ENCODE measurements at places on chromosomes 13 and 19.

DNA sequence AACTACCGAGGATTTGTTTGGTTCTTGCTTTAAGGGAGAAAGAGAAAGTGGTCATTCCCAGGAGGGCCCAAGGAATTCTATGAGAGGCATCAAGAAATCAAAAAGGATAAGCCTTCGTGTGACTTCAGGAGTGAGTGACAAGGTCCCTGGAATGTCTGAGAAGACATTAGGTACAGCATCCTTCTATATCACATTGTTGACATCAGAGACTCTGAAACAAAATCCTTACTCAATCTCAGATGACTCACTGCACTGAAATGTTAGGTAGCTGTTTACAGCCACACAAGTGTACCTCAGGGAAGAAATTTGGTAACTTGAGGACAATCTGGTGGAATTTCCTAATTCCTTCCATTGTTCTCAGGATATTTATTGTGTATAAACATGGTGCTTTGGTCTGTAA is 7.9 kb upstream of the LGALS14 start:
- DNase-seq: no peak

GRCh38 chr19:6707658-6708018 is 12.8 kb downstream of the C3 start:
- no peak for DNase-seq

DNA sequence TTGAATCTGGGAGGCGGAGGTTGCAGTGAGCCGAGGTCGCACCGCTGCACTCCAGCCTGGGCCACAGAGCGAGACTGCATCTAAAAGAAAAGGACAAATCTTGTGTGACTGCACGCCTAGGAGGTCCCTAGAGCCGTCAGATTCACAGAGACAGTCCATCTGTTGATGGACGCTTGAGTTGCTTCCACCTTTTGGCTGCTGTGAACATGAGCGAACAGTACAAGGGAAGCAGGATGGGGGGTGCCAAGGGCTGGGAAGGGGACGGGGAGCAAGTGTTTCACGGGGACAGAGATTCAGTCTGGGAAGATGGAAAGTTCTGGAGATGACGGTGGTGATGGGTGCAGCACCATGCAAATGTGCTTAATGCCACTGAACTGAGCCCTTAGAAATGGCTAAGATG is 78.7 kb downstream of the GNG7 start:
- DNase-seq: no peak

DNA sequence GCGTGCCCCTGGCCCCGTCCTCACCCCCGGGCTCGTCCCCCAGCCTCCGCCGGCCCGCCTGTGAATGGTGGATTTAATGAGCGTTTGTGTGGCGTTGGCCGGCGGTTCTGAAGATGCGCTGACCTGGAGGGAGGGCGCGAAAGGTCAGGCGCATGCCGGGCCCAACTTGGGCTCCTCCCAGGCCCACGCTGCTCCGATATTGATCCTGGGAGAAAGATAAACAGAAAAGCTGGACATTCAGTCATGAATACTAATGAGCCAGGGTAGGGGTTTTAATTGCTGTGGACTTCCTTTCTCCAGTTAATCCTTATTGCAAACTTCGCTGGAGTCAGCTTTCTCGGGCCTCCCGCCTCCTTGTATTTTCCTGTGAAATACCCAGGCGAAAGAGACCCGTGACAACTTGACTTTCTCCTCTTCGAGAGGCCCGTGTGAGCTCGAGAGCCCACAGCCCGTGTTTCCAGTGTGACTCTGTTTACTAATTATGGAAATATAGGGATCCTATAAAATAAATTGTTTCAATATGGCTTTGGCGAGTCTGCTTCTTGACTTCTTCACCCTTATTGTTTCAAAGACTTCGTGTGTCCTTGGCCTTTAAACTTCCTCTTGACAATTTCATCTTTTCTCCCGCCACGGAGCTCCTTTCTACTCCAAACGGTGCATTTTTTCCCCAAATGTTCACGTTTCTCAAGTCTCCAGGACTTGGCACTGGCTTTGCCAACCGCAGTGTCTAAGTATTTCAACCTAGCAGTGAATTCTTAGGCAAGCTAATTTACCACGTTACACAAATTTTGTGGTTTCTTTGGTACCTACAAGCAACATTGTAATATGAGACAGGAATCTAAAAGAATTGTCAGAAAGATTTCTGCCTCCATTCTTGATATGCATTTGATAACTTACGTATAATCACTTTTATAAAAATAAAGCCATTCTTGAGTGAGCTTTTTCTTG is 10.5 kb downstream of the ZIC2 start:
- no peak for DNase-seq

- DNase-seq: no peak
Observed at GRCh38 chr13:93462151-93462550, 235.5 kb downstream of the GPC6 start.

- DNase-seq: no peak
Observed at GRCh38 chr13:96946709-96947311, 47.5 kb downstream of the OXGR1 start.

GRCh38 chr19:49335071-49335783 is at the start of gene CD37:
Gene CD37, plus strand, starts transcription at chr19:49335406. Its CDS starts 135 bp downstream, at chr19:49335541.
- no peak for DNase-seq

DNA sequence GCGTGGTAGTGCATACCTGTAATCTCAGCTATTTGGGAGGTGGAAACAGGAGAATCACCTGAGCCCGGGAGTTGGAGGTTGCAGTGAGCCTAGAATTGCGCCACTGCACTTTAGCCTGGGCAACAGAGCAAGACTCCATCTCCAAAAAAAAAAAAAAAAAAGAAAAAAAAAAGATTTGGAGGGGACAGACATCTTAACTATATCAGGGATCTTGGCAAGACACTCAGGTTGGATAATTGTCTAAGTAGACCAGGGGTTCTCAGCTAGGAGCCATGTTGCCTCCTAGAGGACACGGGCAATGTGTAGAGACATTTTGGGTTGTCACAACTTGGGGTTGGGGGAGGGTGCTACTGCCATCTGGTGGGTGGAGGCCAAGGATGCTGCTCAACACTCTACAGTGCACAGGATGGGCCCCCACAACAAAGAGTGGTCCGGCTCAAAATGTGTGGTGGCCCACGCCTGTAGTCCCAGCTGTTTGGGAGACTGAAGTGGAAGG is 1.9 kb upstream of the ZNF580 start:
- DNase-seq: peak; percentile 52

DNA sequence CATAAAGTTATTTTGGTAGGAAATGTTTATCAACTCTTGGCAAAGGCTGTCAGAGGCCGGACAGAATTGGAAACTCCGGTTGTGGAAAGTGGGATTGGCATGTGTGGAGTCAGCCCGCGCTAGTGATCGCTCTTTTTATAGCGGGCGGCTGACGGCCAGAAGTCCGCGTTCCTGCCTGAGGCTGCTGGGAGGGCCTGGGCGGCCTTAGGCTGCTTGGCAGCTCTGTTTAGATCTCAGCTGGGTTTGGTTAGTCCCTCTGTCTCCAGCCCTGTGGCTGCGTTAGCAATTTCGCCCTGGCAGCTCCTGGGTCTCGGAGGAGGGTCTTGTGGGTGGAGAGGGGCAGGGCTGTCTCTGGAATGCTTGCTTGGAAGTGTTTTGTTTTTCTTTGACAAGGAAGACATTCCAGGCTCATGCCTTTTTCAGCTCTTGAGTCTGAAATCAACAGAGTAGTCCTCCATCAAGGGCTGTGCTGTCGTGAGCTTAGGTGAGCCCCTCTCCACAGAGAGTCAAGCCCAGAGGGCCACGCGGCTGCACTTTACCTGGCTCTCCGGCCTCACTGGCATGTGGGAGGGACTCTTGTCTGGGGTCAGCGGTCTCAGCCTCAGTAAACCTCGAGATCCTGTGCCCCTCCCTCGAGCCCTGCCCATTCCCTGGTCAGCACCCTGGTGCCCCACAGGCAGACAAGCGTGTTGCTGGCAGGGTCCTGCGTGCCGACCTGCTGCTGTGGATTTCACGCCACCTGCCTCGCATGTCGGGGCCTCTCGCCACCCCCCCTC is 22.5 kb downstream of the DOT1L start:
- no peak for DNase-seq

DNA sequence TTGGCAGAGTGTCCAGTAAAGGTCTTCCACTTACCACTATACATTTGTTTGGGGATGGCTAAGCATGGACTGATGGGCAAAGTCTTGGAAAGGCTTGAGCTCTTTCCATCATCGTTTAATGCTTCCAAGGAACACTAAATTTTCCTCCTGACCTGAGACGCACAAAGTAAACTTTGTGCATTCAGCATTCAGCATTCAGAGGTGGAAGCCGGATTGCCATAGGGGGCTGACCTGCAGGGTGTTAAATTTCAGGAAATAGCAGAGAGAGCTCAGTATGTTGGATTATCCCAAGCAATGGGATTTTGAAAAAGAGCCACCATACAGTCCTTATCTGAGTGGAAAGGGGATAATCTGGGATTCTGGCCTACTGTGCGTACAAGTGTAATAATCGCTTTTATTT is 14.0 kb downstream of the ZNF552 start:
- DNase-seq: no peak

- no peak for DNase-seq
Observed at GRCh38 chr13:98187965-98188261, 10.8 kb upstream of the RNF113B start.

GRCh38 chr13:80000684-80001509 is 340.0 kb downstream of the SPRY2 start:
- no peak for DNase-seq

DNA sequence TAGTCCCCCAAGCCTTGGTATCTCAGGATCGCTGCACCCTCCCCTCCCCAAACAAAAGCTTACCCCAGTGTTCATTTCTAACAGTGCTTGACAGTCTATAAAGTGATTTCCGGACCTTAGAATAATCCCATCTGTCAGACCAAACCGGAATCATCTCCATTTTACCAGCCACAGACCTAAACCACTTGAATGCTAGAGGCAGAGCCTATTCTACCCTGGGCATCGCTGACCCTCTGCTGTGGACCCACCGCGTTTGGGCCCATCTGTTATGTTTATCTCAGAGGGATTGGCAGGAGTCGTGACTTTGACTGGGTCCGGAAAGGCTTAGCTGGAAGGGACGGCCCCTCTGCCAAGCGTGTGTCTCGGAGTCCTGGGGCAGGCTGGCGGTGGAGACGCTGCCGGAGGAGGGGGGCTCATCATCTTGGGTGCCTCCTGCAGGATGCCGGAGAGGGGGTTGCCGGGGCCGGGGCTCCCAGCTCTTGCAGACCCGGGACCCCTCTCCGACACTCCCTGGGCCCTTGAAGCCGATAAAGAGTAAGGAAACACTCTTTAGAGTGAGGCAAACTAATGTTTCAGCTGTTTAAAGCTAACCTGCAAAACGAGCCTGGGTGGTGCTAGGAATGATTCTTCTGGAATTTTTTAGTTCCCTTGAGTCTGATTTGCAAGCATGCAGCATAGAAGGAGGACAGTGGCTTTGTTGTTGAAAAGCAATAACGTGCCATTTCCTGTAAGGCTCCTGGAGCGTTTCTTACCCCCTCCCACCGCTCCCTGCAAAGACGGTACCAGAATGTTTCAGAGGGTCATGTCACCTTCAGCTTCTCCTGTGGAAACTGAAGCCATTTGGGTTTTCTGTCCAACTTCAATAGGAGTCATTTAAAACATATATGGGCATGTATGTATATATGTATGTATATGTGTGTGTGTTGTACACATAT is 1.3 kb downstream of the SLC25A42 start:
- no peak for DNase-seq

- DNase-seq: no peak
Observed at GRCh38 chr19:50878851-50879250, 5.6 kb downstream of the KLK2 start.

- DNase-seq: no peak
Observed at GRCh38 chr19:53519446-53519845, 18.5 kb upstream of the ZNF331 start.

GRCh38 chr13:96544957-96545356 is 449.3 kb downstream of the OXGR1 start:
- DNase-seq: no peak

GRCh38 chr19:7418596-7418995 is 69.9 kb downstream of the ARHGEF18 start:
- no peak for DNase-seq

DNA sequence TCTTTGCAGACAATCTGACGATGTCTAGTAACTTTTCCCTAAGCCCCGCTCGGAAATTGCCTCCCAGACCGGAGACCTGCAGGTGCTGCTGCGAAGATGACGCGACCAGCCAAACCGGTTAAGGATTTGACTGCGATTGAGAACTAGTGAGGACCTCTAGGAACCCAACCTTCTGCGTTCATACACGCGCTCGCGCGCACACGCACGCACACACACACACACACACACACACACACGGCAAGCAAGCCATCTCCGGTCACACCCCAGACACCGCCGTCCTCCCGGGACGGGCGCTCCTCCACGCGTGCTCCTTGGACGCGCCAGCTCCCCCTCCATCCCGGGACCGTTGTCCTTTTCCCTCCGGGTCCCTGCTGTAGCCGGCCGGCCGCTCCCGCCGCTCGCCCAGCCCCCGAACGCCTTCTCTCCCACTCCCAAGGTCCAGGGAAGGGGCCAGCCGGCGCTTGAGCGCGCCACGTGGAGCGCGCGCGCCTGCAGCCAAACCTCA is 1.2 kb downstream of the TBC1D4 start:
- peak; percentile 26 for DNase-seq

DNA sequence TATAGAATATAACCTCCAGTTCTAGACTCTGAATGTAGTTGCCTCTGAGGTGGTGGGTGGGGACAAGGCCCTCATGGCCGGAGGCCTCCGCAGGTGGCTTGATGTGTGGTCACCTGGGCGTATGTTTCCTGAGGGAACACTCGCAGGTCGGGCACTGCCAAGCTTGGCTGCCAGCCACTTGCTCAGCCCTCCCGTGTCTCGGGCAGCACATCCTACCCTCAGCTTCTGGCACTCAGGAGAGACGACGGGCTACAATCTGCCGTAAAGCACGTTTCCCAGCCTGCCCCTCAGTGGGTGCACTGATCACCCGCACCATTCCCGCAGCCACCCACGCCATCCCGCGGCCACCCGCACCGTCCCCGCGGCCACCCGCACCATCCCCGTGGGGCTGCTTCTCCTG is 15.2 kb downstream of the THOP1 start:
- no peak for DNase-seq

DNA sequence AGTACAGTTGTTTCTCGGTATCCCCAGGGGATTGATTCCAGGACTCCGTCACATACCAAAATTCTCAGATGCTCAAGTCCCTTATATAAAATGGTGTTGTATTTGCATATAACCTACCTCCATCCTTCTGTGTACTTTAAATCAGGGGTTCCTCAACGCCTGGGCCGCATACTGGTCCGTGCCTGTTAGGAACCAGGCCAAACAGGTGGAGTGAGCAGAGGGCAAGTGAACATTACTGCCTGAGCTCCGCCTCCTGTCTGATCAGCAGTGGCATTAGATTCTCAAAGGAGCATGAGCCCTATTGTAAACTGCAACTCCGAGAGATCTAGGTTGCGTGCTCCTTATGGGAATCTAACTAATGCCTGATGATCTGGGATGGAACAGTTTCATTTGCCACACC is 42.2 kb upstream of the KCTD4 start:
- no peak for DNase-seq
